Lower leg skin (tissue), 4 donors: ENCODE measurements at places on chromosomes 12 and 14.

GRCh38 chr14:63186453-63186852 is 17.8 kb upstream of the RHOJ start:
- DNase-seq = no peak

GRCh38 chr14:22565391-22565945 is 23.6 kb downstream of the DAD1 start:
- DNase-seq = no peak

- DNase-seq = no peak
Observed at GRCh38 chr14:23899788-23900187, 53.8 kb upstream of the DHRS4 start.

GRCh38 chr14:99183716-99184115 is 88.3 kb downstream of the BCL11B start:
- no peak for DNase-seq

DNA sequence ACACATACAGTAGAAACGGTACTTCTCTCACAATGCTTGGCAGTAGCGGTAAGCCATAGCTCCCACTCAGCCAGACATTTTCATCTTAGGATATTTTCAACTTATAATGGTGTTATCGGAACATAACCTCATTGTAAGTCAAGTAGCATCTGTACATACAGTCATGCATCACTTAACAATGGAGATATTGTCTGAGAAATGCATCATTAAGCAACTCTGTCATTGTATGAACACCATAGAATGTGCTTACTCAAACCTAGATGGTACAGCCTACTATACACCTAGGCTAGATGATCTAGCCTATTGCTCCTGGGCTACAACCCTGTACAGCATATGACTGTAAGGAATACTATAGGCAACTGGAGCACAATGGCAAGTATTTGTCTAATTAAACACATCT is 40.8 kb downstream of the RPS6KA5 start:
- no peak for DNase-seq
